A172 (cell line): ENCODE measurements at places on chromosomes 6 and 20. TPM values are rescaled to one million over a fixed set of nuclear protein-coding genes. Genes with fewer than 3 reads are reported as not detected.
A peak's percentile ranks its signal among the peaks of the same experiment; 100 is the strongest.

- no peak for DNase-seq
These were observed 222.9 kb downstream of the SLC24A3 start for GRCh38 chr20:19435316-19435715.

GRCh38 chr20:19338960-19339359, 126.5 kb downstream of the SLC24A3 start:
- DNase-seq: no peak

- DNase-seq: peak; percentile 41
These were observed 11.0 kb downstream of the SMPDL3A start for GRCh38 chr6:122799916-122800686.

Gene FBXO30
- 7.2 and 8.6 TPM in 2 replicates for total RNA-seq
